ENCODE measurements at places on chromosomes 2 and 18.

- no peak for DNase-seq
These were observed 274.7 kb upstream of the SIX2 start for GRCh38 chr2:45283764-45284620.

DNA sequence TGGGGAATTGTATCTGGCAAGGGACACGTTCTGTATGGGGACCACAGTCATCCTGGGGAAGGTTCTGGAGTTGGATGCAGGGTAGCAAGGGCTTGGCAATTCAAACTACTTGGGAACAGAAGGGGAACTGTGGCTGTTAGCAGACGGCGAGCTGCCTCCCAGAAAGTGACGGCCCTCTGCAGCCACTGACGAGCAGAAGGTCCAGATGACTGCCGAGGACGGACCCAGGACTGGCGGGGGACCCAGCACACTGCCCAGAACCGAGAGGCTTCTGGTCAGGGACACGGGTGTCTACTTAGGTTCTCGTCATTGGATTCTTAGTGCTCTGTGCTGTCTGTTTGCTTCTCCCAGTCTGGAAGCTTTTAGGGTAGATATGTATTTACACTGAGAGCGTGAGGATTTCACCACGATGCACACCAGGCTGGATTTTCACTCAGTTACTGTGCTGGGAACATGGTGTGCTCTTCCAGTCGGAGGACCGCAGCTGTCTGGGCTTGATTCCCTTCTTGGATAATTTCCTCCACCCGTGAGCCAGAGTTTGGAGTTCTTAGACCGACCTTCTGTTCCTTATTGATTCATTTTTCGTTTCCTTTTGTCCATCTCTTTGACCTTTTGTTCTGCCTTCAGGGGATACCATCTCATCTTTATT lies 13.4 kb downstream of the GPR35 start:
- DNase-seq: no peak

DNA sequence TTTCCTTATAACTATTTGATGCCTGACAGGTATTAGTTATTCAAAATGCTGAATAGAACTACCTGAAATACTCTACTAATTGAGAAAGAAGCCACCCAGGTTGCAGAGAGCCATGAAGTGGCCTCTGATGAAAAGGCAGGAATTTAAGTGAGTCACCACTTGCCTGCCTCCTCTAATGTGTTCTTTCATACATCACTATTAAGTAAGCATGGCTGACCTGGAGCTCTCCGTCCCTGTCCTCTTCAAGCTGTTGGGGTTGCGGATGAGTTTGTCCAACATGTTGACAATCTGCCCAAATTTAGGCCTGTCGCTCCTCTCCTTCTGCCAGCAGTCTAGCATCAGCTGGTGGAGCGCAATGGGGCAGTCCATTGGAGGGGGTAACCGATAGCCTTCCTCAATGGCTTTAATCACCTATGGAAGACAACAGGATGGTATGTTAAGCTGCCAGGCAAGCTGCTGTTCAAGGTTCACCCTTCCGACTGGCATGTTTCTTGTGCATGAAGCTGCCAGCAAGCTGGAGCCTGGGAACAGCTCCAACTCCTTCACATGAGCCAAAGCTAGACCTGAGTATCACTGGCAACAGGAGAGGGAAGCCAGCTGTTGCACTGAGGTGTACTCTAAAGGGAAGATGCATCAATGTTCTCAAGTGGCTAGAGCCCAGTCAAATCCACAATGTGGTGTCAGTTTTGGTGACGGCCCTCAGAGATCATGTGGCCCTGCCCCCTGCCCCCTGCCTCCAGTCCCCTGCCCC lies 142.2 kb downstream of the EPHA4 start:
- no peak for DNase-seq

GRCh38 chr2:117723888-117724434 lies 90.5 kb upstream of the DDX18 start:
- DNase-seq: no peak

GRCh38 chr2:27296481-27296880 lies 11.8 kb downstream of the UCN start:
- DNase-seq: no peak

DNA sequence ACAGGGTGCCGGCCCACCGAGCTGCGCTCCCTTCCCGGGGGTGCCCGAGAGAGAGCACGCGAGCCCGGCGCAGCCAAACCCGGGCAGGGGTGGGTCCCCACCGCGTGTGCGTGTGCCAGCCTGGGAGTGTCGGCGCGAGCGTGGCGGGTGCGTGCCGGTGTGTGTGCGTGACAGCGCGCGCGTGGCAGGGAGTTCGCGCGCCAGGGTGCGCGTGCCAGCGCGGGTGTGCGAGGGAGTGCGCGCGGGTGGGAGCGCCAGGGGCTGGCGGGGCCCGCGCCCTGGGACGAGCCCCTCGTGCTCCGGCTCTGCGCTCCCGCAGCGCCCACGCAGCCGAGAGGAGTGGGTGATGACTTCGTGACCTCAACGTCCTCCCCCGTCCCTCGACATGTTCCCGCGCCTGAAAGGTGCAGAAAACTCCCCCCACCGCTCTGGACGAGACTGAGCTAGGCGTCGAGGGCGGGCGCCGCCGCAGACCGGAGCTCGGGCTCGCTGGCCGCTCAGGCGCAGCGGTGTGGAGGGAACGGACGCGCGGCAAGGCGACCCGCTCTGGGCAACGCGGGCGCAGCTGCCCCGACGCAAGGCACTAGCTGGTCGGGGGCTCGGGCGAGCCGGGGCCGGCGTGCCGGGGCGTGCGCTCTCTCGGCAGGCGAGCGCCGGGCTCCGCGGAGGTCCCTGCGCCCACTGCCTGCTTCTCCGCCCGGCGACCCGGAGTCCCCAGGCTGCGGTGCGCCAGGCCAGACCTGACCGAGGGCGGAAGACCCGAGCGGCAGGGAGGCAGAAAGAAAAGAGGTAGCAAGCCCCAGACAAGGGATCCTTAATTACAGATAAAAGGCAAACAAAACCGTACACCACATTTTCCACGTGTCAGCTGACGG lies 582.8 kb downstream of the ZEB2 start:
- DNase-seq: no peak

DNA sequence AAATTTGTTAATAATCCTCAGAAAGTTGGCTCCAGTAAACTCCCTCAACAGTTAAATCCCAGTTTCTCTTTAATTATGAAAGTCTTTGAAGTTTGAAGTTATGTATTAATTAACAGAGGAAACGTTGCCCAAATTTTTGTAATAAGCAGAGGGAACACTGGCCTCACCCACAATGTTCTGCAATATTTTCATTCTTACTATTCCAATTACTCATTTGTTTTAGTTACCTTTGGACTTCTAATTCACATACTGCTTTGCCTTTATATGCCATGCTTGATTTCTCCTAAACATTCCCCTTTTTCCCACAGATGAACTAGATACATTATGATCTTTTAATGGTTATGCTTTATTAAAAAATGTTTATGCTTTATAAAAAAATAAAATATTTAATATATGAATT lies 61.3 kb downstream of the RELCH start:
- no peak for DNase-seq

GRCh38 chr2:179528576-179529069 lies 264.0 kb upstream of the SESTD1 start:
- DNase-seq: no peak

DNA sequence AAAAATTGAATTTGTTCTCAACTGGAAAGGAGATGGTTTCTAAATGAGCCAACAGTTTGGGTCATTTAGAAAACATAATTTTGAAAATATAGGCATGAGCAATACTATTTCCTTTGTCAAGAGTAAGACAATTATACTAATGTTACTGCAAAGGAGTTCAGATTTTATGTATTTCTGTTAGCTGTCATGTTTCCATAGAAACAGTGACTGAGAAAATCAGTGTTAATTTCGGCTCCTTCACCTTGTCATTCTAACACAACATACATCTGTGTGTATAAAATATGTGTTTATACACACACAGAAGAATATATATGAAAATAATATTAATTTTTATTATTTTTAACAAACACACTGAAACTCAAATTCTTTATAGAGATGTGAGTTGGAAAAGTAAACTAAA lies 178.0 kb upstream of the SPHKAP start:
- no peak for DNase-seq

DNA sequence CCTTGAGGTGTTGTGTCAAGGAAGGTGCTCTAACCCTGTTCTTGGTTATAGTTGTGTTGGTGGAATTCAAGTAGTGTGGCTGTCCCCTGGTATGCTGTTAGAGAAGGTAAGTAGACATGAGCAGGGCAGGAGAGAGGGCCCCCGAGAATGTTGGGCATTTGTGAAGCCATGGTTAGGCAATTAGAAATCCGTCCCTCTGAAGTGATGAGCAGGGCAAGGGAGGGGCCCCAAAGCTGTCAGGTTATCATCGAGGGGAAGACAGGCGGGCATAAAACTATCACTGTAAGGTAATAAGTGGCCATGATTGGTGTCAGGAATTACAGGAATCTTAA lies 5.2 kb downstream of the XRCC5 start:
- DNase-seq: no peak

DNA sequence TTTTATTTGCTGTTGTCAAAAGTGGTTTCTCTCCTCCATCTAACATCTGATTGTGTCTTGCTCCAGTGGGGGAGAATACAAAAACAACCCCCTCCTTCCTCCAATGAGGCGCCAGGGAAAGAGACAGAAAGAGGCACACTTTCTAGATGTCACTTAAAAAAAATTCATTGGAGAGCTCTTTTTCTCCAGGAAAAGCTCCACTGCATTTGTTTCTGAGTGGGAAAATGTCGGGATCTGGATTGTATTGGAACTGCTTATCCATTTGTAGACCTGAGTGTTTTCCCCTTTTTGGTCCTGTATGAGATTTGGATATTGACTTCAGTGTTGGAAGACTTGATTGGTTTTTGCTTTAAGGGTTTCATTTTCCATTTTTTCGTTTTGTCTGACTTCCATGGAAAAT lies 995 bp downstream of the MBD5 start:
- DNase-seq: no peak

DNA sequence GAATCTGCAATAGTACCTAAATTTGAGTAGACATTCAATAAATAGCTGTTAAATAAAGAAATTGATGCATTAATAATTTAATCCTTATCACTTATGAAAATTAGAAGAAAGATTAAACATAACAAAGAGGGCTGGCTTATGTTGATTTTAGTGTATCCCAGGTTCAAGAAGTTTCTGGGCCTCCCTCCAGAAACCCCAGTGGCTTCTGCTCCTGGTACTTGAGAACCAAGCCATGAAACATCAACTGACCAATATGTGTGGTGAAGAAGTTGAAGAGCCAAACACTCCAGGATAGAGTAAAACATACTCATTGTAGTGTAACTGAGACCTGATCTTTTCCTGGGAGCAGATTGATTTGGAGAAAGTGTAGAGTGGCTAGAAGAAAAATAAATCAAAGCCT lies 1465.7 kb upstream of the PIK3C3 start:
- DNase-seq: no peak

- DNase-seq: no peak
These were observed 65.3 kb downstream of the PMS1 start for GRCh38 chr2:189849550-189849949.

DNA sequence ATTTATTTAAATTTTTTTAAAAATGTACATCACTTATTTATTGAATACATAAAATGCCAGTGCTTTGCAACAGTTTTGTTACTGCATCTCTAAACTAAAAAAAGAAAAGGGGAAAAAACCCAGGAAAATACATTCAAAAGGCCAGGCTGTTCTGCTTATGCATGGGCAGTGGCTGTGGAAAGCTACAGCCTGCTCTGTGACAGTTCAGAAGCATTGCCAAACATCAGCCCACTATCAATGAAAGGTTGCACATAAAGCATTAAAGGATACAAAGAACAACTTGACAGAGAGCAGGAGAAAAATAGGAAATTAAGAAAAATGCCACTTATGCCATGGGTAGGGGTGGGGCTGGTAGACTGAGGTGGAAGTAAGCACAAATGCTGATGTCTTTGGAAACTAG lies 128.2 kb downstream of the FIGN start:
- no peak for DNase-seq

DNA sequence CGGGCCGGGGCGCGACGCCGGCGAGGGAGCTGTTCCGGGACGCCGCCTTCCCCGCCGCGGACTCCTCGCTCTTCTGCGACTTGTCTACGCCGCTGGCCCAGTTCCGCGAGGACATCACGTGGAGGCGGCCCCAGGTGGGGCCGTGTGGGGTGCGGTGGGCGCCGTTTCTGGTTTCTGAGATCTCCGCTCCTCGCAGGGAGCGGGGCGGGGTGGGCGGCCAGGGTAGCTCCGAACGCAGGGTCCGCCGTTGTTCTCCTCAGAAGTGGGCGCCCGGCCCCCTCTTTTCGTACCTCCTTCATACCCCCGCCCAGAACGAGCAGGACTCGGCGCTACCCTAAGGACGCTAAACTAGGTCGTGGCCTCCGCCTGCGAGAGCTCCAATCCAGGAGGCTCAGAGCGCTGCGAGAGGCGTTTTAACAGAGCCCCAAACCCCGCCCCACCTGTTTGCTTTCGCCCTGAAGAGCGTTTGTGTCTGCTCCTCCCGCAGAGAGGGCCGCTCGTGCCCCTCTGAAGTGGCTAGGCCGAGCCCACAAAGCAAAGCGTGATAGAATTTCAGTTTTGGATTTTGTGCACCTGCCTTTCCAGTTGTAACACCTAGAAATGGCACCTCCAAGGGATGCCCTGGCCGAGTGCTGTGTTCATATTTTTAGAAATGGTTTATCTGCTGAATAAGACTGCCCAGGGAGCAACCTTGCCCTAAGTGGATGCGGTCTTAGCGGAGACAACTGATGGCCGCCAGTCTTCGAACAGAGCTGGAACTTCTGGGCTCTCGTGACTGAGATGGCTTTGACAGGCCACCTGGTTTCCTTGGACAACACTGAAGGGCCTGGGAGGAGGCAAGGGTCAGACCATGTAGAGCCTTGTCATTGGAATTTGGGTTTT lies 626 bp downstream of the CAPN10 start:
- DNase-seq: no peak

DNA sequence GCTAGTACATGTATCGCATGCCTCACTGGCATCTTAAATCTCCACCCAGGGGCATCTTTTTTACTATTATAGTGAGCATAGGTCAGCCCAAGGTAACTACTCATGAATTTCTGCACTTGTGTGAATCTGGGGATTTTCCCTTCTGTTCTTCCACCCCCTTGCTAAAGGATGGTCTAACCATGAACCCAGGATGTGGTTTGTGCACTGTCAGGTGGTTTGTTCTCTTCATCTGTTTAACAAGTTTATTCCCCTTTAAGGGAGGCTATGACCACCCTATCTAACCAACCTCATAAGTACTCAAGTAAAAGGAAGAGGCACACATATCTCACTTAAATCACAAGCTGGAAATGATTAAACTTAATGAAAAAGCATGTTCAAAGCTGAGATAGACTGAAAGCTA lies 243.0 kb downstream of the RPRM start:
- DNase-seq: no peak

DNA sequence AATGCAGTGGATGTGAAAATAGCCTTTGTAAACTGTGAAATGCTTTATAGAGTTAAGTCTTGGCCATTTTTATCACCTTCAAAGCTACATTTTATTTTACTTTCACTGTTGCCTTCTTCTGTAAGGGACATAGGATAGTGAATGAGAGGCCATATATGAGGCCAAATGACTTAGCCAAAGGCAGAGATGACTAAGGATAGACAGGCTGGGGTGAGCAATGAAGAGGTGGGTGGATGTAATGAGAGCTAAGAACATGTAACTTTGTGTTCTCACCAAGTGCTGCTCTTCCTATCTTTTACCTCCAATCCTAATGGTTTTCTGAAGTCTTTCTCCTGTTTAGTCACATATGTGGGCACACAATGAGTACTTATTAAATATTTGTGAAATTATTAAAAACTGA lies 101.9 kb downstream of the MBD5 start:
- no peak for DNase-seq

GRCh38 chr2:174108579-174108978 lies 139.8 kb downstream of the OLA1 start:
- DNase-seq: no peak

- no peak for DNase-seq
These were observed 15.3 kb upstream of the RIT2 start for GRCh38 chr18:43130716-43131260.

Data from bone marrow (tissue), 2 donors.